ENCODE measurements at places on chromosomes 6 and 20.

DNA sequence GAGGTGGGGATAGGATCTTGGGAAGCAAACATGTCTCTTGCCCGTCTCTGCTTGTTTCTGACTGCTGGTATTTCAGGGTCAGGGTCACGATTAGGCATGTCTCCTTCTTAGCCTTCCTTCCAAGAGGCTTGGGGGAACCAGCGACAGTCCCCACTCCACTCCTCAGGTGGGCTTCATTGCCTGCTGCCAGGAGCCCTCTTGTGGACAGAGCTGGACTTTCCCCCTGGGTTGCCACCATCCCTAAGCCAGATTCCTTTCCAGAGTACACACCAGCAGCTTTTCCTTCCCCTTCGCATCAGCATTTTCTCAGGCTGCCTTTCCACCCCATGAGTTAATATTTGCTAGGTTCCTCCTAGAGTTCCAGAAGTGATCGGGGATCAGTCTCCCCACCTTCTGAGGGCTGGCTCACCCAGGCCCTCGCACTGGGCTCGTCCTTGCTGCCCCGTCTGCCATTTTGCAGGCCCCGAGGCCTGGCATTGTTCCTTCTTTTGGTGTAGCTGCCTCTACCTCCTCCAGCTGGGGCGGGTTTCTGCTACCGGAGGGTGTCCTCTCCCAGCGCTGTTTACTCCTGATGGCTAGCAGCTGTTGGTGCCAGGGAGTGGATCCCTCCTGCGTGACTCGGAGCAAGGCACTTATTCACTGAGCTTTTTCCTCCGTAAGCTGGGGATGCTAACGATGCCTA lies 8.8 kb upstream of the C20orf144 start:
- no peaks in the 10 kb centered on the region for H3K36me3 ChIP-seq
- H3K4me1 ChIP-seq: peaks cover 26% of the 10 kb centered on the region
- peak; percentile 77 for DNase-seq
- no peak overlapping the region for H3K27ac ChIP-seq
- no peak overlapping the region for H3K4me3 ChIP-seq
- H3K27me3 ChIP-seq: no peaks in the 10 kb centered on the region

GRCh38 chr20:19633985-19634384 lies 124.1 kb upstream of the RIN2 start:
- no peak for DNase-seq
- no peaks in the 10 kb centered on the region for H3K36me3 ChIP-seq
- no peak overlapping the region for H3K27ac ChIP-seq
- H3K4me3 ChIP-seq: no peak overlapping the region
- peaks cover 7% of the 10 kb centered on the region for H3K27me3 ChIP-seq

GRCh38 chr6:128694303-128695009 lies 174.1 kb upstream of the PTPRK start:
- H3K4me3 ChIP-seq: no peak overlapping the region
- H3K4me1 ChIP-seq: peaks cover 7% of the 10 kb centered on the region
- peaks cover 3% of the 10 kb centered on the region for H3K27me3 ChIP-seq
- H3K36me3 ChIP-seq: no peaks in the 10 kb centered on the region
- no peak overlapping the region for H3K27ac ChIP-seq

DNA sequence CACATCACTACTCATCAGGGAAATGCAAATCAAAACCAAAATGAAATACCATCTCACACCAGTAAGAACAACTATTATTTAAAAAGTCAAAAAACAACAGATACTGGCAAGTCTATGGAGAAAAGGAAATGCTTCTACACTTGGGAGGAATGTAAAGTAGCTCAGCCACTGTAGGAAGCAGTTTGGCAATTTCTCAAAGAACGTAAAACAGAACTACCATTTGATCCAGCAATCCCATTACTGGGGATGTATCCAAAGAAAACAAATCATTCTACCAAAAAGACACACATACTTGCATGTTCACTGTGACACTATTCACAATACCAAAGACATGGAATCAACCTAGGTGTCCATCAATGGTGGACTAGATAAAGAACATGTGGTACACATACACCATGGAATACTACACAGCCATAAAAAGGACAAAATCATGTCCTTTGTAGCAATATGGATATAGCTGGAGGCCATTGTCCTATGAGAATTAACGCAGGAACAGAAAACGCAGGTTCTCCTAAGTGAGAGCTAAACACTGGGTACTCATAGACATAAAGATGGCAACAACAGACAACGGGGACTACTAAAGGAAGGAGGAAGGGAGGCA lies 260.4 kb downstream of the RNGTT start:
- no peaks in the 10 kb centered on the region for H3K4me1 ChIP-seq
- no peak overlapping the region for H3K4me3 ChIP-seq
- no peaks in the 10 kb centered on the region for H3K27me3 ChIP-seq

- H3K4me1 ChIP-seq: peaks cover 4% of the 10 kb centered on the region
- H3K27me3 ChIP-seq: no peaks in the 10 kb centered on the region
- H3K27ac ChIP-seq: no peak overlapping the region
These were observed 150.8 kb upstream of the FLRT3 start for GRCh38 chr20:14488212-14488611.

DNA sequence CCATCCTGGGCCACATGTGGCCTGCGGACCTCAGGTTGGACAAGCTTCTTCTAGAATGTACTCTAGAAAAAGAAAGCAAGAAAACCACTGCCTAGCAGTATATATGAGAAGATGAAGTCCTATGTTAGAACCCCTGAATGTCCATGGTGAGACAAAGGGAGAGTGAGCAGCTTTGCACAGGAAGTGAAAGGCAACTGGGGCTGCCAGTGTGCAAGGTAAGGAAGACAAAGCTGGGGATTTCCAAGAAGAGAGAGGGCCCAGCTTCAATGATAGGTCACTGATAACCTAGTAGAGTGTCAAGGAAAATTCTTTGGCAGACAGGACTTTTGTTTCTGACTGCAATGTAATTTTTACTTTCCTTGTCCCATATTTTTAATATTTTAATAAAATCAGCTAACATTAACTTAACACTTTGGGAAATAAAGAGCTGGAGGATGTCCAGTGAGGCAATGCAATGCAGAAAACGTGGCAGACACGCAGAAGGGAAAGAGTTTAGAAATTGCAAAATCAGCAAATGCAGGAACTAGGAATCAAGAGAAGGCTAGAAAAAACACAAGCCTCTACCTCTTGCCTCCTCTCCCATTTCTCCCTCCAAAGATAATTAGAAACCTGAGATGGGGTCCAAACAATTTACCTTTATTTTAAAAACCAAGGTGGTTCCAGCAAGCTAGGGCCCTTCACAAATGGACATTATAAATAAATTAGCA lies 47.4 kb downstream of the CYP39A1 start:
- H3K27ac ChIP-seq: peak overlapping the region; percentile 46
- no peaks in the 10 kb centered on the region for H3K27me3 ChIP-seq
- H3K4me1 ChIP-seq: no peaks in the 10 kb centered on the region
- peaks cover 25% of the 10 kb centered on the region for H3K36me3 ChIP-seq
- no peak overlapping the region for H3K4me3 ChIP-seq

DNA sequence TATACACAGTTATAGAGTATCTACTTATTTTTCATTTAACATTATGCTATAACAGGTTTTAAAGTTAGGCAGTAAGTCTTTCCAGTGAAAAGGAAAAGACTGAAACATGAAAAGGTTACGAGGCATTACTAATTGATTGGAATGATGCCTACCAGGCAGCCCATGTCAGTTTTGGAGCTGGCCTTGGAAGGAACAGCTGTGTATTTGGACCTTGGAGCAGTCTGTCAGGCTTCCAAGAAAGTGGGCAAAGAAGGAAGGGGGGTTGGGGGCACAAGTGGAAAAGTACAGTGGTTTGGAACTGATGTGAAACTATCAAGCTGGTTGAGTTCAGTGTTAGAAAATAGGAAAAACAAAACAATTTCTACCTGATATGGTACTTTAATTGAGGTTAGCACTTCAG lies 41.7 kb downstream of the SLC16A10 start:
- peaks cover 4% of the 10 kb centered on the region for H3K36me3 ChIP-seq
- no peaks in the 10 kb centered on the region for H3K4me1 ChIP-seq
- H3K27me3 ChIP-seq: peaks cover 5% of the 10 kb centered on the region
- no peak overlapping the region for H3K27ac ChIP-seq
- H3K4me3 ChIP-seq: no peak overlapping the region

DNA sequence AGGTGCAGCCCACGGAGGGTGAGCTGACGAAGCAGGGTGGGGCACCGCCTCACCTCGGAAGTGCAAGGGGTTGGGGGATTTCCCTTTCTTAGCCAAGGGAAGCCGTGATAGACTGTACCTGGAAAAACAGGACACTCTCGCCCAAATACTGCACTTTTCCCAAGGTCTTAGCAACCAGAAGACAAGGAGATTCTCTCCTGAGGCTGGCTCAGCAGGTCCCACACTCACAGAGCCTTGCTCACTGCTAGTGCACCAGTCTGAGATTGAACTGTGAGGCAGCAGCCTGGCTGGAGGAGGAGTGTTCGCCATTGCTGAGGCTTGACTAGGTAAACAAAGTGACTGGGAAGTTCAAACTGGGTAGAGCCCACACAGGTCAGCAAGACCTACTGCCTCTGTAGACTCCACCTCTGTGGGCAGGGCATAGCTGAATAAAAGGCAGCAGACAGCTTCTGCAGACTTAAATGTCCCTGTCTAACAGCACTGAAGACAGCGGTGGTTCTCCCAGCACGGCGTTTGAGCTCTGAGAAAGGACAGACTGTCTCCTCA lies 28.0 kb downstream of the SYNE1 start:
- no peaks in the 10 kb centered on the region for H3K4me1 ChIP-seq
- H3K4me3 ChIP-seq: no peak overlapping the region
- no peaks in the 10 kb centered on the region for H3K36me3 ChIP-seq
- peaks cover 4% of the 10 kb centered on the region for H3K27me3 ChIP-seq
- H3K27ac ChIP-seq: no peak overlapping the region
- DNase-seq: no peak

DNA sequence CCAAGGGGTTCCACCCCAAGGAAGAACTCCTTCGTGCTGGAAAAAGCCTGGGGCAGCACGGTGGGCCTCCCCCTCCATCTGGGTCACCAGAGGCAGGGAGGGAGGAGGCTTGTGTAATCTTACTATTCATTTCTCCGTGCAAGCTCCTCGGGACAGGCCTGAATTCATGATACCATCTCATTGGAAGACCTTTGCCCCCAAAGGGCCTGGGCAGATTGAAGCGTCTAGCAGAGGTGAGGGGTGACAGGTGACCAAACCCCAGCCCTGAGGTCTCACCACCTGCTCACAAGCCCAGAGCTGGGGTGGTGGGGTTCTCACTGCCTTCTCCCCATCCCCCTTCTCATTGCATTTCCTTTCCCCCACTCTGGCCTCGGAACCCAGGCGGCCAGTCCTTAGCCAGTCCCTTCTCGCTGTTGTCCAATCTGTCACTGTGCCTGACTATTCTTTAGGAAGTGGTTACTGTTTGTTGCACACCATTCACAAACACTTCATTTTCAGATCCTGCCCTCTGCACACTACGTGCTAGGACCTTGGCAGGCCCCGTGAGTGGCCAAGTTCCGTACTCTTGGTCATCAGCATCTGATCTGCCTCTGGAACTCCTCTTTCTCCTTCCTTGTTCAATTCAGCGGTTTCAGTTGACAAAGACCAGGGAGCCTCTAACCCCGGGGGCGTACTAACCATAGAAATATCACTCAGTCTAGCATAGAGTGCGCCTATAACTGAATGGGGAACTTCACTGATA lies 137.1 kb downstream of the LY86 start:
- peaks cover 3% of the 10 kb centered on the region for H3K27me3 ChIP-seq
- no peak overlapping the region for H3K27ac ChIP-seq
- peaks cover 73% of the 10 kb centered on the region for H3K4me1 ChIP-seq
- H3K36me3 ChIP-seq: no peaks in the 10 kb centered on the region

DNA sequence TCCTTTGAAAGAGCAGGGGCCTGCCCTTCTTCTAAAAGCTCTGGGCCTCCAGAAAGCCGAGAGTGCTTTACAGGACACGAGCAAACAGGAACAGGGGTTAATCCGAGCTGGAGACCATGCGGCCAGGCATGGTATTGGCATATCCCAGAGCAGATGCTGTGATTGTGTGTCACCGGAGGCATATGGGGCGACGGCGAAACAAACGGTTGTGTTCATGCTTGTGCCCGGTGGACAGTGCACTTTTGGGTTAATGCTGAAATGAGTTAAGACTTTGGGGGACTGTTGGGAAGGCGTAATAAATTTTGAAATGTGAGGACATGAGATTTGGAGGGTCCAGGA lies 1088.7 kb upstream of the DEFB115 start:
- no peak overlapping the region for H3K4me3 ChIP-seq
- no peaks in the 10 kb centered on the region for H3K36me3 ChIP-seq
- DNase-seq: no peak
- no peaks in the 10 kb centered on the region for H3K27me3 ChIP-seq
- H3K27ac ChIP-seq: no peak overlapping the region

GRCh38 chr20:10802236-10802635 lies 128.4 kb upstream of the JAG1 start:
- H3K27ac ChIP-seq: no peak overlapping the region
- H3K27me3 ChIP-seq: no peaks in the 10 kb centered on the region
- H3K4me3 ChIP-seq: no peak overlapping the region
- no peaks in the 10 kb centered on the region for H3K36me3 ChIP-seq
- DNase-seq: no peak

GRCh38 chr20:64162239-64162910 lies 1.9 kb upstream of the MYT1 start:
- peaks cover 89% of the 10 kb centered on the region for H3K27me3 ChIP-seq
- H3K36me3 ChIP-seq: no peaks in the 10 kb centered on the region
- no peak for DNase-seq
- H3K4me3 ChIP-seq: no peak overlapping the region
- no peak overlapping the region for H3K27ac ChIP-seq

GRCh38 chr6:32483968-32484613 lies 44.4 kb downstream of the HLA-DRA start:
- no peak for DNase-seq
- H3K4me3 ChIP-seq: no peak overlapping the region
- H3K4me1 ChIP-seq: peaks cover 21% of the 10 kb centered on the region
- no peaks in the 10 kb centered on the region for H3K36me3 ChIP-seq

DNA sequence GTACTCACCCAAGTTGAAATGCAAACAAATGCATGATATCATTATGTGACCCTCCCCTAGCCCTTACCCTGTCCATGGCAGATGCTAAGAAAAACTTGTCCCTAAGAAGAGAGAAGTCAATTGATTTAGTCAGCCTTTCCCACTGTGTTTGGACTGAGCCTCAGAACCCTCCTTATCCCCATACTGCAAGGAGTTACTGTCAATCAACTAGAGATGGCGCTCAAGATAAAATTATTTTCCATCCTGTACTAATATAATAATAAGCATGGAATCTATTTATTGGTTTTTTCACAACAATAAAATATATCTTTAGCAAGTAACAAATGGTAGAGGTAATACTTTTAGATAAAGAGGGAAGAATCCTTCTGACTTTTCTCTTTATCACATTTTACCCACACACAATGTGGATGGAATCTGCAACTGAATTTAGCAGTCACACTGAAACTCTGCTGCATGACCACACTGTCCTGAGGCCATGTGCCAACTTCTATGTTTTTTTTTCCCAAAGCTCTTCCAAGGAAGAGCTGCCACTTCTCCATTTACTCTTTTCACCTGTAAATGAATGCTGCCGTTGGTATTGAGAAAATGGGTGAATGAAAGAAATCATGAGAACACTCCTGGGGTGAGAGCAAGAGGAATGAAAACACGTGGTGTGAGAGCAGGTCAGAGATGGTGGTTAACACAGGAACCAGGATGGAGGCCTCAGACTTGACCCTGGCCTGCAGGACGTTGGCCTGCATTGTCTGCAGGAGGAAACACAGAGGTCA lies 10.5 kb downstream of the NT5E start:
- H3K4me3 ChIP-seq: no peak overlapping the region
- H3K27ac ChIP-seq: no peak overlapping the region
- peaks cover 31% of the 10 kb centered on the region for H3K27me3 ChIP-seq
- no peaks in the 10 kb centered on the region for H3K36me3 ChIP-seq
- H3K4me1 ChIP-seq: no peaks in the 10 kb centered on the region
- no peak for DNase-seq

Data from nephron progenitor cell (in vitro differentiated cells).